Ovary (tissue), 10 donors: ENCODE measurements at places on chromosomes 16 and 17. TPM values are rescaled to one million over a fixed set of nuclear protein-coding genes. Genes with fewer than 3 reads are reported as not detected.

Gene UMOD
- not detected for polyA plus RNA-seq

Gene DPEP2
- 3.1 TPM for polyA plus RNA-seq

Gene SPNS2
- polyA plus RNA-seq = 5.9 TPM

Gene NUPR1
- polyA plus RNA-seq = 28.5 TPM

Gene FGF11
- polyA plus RNA-seq = 5.1 TPM

DNA sequence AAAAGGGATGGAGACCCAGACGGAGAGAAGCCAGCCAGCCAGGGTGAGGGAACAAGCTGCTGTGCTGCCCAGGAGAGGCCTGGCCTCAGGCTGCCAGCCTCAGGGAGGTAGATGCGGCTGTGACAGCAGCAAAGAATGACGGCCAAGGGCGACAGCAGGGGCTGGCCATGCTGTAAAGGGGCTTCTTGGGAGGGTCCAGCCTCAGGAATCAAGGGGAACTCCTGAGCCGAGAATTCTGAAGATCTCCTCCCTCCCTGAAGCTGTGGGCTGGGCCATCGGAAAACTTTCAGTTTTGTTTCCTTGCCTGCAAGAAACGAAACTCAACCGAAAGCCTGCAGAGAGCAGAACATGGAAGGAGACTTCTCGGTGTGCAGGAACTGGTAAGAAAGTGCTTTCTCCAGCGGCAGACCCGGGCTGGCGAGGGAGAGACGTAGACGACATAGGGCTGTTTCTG, at the start of gene XAF1:
Gene XAF1 (plus strand): TSS at position 316 of the 454 bp plus-strand sequence. CDS start 33 bp downstream, at position 349.
- DNase-seq = peak; percentile 39

- DNase-seq = peak; percentile 32
Measured at GRCh38 chr17:17041018-17041521, 1.2 kb upstream of the MPRIP start.

GRCh38 chr17:14334276-14334840, 33.5 kb downstream of the HS3ST3B1 start:
- no peak for DNase-seq

DNA sequence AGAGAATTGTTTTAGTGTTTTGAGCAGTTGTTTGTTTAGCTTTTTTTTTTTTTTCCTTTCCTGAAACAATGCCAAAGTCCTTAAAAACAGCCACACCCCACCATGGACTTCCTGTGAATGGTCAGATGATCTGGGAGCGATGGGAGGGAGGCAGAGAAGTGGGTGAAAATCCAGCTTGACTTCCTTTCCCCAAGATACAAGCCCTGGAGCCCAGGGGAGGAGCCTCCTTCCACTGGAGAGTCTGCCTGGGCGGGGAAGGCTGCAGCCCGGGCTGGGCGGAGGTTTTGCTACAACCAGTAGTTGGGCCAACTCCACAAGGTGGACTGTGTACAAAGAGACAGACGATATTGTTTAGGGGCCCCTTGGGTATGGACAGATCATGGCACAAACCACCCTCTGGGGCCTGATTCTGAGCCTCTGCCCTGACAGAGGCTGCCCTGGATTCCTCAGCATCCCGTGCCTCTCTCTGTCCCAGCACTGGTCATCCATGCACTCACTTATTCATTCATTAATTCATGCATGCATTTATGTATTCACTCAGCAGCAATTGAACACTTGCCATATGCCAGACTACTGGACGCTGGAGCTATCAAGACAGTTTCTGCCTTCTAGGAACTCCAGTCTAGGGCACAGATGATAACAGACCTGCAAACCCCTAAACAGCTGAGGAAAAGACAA, 29.8 kb downstream of the WSB1 start:
- peak; percentile 47 for DNase-seq

- DNase-seq = no peak
Measured at GRCh38 chr17:63041251-63041650, 75.2 kb downstream of the TANC2 start.

GRCh38 chr16:47848421-47849109, 307.2 kb downstream of the ABCC12 start:
- no peak for DNase-seq
